ENCODE measurements at places on chromosomes 1 and 21.
A peak's percentile ranks its signal among the peaks of the same experiment; 100 is the strongest.

DNA sequence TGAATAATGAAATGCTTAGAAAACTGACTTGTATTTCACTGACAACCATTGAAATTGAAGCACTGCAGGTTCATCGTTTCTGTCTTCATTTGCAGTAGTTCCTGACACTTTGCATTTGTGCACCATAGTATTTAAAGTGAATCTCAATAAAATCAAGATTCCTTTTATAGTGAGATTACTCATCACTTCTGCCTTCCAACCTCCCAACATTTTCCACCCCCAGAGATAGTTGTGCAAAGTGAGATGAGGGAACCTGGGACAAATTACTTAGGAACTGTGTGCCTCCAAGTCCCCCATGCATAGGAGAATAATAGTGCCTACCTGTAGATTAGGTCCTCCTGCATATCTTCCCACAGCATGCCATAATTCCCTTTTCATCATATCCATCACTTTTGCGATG, 114.9 kb upstream of the DPT start:
- no peak for DNase-seq

DNA sequence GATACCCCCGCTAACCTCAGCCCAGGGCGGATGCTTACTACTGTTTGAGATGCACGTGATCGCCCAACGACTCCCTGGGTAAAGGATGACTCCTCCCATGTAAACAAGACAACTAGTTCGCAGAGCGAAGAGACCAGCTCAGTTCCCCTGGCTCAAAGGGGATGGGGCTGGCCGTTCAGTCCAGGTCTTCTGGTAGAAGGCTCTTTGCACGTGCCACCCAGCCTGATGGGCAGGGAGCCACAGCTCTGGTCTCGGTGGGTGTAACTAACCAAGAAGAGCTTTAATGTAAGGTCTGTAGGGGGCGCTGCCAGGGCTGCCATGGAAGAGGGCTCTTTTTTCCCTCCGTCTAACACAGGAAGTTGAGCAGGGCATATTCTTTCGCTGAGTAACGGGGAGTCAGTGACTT, 49.4 kb upstream of the PARP1 start:
- peak; percentile 13 for DNase-seq

- no peak for DNase-seq
Observed at GRCh38 chr1:147815503-147815902, 55.1 kb upstream of the GJA5 start.

- DNase-seq, result peak; percentile 11
Observed at GRCh38 chr1:44576456-44577150, 97.7 kb downstream of the TMEM53 start.

- DNase-seq, result no peak
Observed at GRCh38 chr1:87993051-87993450, 664.4 kb downstream of the LMO4 start.

- peak; percentile 20 for DNase-seq
Observed at GRCh38 chr1:35605867-35606182, 32.7 kb downstream of the TFAP2E start.

- no peak for DNase-seq
Observed at GRCh38 chr1:112628516-112628915, 8.9 kb downstream of the CAPZA1 start.

DNA sequence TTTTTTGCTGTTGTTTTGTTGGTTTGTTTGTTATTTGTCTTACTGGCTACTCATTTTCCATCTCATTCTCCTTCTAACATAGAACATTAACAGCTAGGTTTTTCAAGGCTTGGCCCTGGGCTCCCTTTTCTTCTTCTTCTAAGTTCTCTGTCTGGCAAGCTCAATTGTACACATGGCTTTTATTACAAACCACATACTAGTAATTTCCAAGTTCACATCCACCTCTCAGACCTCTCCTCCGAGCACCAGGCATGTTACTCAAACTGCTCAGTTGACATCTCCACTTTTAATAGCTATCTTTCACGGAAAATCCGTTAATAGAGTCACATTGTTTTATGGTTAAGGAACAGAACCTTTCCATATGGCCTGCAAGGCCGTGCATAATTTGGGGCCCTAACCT, 736.9 kb upstream of the ADAMTS5 start:
- no peak for DNase-seq

GRCh38 chr1:118918230-118918939, 69.8 kb downstream of the TBX15 start:
- no peak for DNase-seq

DNA sequence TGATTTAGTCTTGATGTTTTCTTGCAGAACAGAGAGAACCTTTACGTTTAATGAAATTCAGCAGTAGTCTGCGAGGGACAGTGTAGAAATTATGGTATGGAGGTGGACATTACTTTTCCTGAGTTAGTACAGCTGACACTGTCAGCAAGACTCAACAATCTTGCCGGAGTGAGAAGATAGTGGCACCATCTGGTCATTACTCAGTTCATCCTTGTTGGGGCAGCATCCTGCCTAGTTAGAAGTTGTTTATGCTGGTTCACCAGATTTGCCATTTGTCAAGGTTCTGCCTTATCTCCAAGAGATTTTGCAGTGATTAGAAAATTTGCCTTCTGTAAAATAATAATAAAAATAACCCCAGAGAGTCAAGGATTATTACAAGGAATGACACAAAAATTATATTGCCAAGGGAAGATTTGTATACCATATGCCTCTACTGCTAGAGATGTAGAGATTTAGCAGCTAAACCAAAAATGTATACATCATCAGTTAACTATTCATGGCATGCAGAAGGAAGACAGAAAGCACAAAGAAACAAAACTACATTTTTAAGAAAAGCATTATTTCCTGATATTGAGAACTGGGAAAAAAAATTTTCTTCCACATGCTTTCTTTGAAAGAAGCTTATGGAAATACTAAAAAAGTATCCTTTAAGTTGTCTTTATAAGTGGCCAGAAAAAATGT, 1967.4 kb downstream of the NCAM2 start:
- DNase-seq, result no peak

Data from fibroblast of pulmonary artery (primary cell).